ENCODE measurements at places on chromosomes 4 and X.

GRCh38 chrX:77446029-77446585 lies 1.1 kb upstream of the FGF16 start:
- no peak for DNase-seq

DNA sequence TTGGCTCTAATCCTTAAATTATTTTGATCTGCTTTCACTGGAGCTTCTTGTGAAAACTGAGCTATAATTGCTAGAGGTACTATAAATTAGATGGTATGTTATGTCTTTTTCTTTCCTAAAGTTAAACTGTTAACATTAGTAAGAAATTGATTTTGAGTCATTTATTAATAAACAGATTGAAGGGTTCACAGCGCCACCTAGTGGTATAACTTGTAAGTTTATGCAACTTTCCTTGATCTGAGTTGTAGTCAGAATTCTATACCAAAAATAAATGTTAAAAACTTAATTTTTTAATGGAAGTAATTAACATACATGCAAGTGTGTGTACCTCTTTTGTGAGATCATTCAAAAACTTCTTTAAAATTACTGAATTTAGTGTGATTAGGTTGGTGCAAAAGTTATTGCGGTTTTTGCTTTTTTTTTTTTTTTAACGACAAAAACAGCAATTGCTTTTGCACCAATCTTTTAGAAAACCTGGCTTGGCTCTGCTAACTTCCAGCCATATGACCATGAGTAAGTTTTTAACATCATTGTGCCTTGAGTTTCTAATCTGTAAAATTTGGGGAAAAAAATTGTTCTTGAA lies 151.5 kb downstream of the CENPC start:
- no peak for DNase-seq

DNA sequence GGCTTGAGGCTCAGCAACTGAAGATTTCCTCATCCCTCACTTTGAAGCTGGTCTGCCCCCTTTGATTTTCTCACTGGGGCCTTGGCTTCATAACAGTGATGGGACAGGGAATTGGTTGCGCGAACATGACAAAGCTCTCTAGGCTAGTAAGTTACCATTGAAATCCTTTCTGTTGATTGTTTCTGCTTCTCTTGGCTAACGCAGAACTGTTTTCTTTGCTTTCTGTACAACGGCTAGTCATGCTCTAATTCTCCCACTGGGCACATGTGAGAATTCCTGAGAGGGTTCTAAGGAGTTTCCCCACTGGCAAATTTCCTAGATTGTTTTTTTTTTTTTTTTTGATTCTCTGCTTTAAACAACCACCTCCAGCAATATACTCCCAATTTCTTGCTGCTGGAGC lies 738.6 kb downstream of the PCDH7 start:
- no peak for DNase-seq

DNA sequence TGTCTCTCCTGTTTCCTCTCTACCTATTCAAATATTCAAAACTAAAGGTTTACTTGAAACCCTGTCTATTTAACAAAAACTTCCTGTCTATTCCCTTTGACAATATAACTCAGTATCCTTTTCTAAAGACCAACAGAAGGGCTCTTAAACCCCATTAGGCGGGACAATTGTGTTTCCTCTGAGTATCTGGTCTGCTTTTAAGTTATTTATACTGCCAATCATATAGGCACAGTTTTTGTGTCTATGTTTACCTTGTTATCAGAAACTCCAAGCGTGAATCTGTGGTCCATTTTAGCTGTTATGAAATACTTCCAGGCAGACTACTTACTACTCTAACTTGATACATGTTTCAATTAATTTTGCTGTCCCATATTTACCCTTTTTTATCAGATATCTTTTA lies 350.0 kb upstream of the CTSO start:
- DNase-seq, result no peak

DNA sequence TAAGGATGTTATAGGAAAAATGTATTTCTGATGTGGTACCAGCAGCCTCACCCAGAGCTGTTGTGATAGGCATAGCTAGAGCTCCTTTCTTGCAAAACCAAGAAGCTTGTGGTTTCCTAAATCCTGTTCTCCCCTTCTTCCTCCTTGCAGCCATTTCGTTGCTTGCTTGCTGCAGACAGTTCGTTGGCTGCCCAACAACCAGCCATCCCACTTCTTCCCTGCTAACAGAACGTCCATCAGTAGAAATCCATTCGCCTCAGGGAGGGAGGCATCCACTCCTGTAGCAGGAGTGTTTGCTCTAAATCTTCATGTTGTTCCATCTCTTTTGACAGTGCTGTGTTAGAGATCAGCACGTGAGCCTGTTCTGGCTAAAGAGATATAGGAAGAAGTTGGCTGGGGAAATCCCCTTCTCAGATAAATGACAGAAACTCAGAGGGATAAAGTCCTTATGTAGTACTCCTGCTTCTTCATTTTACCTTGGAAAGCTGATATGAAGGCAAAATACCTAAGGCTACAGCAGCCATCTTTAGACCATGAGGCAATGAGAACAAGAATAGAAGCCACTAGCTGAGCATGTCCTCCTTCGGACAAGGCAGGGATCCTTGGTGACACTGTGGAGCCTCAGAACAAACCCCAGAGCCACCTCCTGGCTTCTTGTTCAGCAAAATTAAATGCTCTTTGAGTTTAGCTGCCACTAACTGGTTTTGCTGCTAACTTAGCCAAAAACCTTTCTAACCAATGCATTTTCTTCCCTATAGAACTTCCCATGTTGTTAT lies 68.4 kb upstream of the RELL1 start:
- DNase-seq, result no peak

GRCh38 chrX:40176351-40177116 lies 78.8 kb upstream of the BCOR start:
- DNase-seq, result peak; percentile 78

GRCh38 chrX:125094901-125095300 lies 224.8 kb upstream of the TEX13C start:
- no peak for DNase-seq

DNA sequence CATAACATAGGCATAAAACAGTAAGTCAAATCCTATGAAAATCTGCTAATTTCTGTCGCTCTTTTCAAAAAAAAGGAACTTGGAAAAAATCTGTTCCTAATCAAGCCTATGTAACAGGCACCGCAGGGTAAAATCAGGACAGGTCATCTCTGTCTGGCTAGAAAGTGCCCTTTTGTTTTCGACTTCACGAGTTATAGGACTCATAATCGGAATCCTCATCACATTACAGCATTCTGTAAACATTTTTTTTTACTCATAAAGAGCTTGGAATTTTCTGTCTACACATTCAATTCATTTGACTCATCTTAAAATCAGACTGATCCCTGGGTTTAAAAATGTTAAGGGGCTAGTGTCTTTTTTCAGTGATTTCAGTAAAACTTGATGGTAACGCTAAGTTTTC lies 181.7 kb upstream of the TBC1D9 start:
- no peak for DNase-seq

Measured in left lobe of liver (tissue), 2 donors.